ENCODE measurements at places on chromosomes 4 and X.

DNA sequence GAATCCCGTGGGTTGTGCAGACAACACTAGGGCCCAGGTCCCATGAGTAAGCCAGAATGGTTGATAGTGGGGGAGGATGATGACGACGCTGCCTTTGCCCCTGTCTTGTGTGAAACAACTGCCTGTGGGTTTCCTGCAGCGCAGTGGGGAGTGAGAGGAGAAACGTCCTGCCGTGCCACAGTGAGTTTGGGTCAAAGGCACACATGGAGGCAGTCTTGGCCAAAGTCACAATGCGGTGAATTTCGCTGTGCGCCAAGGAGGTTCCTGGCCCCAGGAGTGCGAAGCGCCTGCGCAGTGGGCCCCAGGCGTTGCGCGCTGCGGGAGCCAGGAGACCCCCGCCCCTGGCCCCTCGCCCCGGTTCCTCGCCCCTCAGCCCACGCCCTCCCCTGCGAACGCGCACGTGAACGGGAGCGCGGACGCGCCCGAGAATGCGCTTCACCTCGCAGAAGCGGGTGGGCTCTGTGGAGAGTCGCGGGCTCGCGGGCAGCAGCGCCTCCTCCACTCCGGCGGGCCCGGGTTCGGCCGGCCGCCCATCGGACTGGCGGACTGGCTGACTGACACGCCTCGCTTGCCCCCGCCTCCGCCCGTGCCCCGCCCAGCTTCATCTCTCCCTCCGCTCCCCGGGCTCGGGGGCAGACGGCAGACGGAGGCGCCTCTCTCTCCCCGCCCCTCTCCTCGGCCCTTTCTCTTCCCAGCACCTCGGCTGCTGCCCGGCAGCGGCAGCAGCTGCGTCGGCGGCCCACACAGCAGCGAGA lies at the start of gene NUDT10:
TSS of gene NUDT10 (plus strand) at position 635 of the 755 bp plus-strand sequence. CDS start 144 bp downstream, outside the sequence.
- DNase-seq: peak; percentile 3

GRCh38 chr4:5465529-5465928 lies 242.8 kb downstream of the EVC2 start:
- DNase-seq: no peak

- DNase-seq: peak; percentile 55
These were observed at the start of gene GPAT3 for GRCh38 chr4:83535520-83536361. GPAT3 (plus strand) TSS chr4:83536108; CDS start chr4:83536623, 515 bp downstream.

GRCh38 chr4:185782523-185782922 lies 29.5 kb downstream of the SORBS2 start:
- no peak for DNase-seq

DNA sequence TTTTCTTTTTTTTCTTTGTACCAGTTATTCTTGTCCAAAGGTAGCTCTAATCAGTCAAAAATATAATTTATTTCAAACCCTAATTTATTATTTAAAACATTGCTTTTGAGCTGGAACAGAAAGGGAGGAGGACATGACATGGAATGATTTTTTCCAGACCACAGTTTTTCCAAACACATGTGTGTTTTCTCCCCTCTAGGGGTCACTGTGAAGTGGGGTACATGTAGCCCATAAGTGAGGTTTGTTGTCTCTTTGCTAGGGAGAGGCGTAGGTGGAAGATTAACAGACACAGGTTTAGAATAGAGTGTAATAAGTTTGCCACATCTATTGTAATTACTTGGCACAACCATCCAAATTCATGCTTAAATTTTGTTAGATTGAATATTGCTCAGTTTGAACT lies 83.0 kb downstream of the TNIP2 start:
- DNase-seq: no peak

DNA sequence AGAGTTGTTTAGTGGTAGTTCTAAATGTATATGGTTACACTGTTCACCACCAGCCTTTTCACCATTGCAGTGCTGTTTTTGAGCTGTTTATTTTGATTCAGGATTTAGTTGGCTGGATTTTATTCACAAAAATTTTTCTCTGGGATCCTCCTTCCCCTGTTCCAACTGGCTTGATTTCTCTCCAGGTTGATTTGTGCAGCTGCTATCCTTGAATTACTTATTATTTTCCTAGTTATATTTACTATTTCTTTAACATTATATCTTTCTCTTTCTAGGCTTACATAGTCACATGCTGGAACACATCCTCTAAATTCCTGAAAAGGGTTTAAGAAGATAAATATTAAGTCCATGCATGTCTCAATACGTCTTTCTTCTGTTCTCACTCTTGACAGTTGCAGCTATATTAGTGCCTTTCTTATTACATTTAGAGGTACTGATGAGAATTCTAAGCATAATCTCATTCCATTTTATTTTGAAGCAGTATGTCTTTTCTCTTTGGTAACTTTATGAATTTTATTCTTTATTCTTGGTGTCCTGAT lies 82.2 kb downstream of the SUPT20HL2 start:
- no peak for DNase-seq

DNA sequence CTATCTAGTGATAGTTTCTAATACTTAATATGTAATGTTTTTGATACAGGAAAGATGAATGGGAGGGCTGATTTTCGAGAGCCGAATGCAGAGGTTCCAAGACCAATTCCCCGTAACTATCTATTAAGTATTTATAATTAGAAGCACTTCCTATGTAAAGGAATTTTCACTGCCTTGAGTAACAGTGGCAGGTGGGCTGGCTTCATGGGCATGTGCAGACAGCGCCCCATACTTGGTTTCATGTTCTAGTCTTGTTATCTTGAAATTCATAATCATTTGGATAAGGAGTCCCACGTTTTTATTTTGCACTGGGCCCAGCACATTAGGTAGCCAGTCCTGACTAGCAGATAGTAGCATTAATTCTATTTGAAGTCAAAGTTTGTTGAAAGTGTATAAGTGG lies 1.7 kb downstream of the OCIAD1 start:
- DNase-seq: no peak

DNA sequence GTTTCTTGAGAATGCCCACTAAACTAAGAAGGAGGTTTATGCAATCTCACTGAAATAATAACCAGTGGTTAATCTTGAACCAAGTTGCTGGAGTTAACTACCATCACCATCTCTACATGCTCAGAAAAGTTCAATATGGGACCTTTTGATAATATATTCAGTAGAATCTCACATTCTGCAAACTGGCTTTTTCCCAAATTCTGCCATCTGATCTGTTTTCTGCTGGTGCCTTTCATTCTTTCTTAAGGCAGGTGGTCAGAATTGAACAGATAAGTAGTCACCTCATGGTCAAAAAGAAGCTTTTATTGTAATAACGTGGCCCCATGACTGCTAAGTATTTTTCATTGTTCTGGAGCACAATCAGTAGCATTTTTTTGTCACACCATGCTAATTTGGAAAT lies 229.0 kb upstream of the GK2 start:
- no peak for DNase-seq

- no peak for DNase-seq
These were observed 243.9 kb upstream of the GYPA start for GRCh38 chr4:144384408-144384807.

DNA sequence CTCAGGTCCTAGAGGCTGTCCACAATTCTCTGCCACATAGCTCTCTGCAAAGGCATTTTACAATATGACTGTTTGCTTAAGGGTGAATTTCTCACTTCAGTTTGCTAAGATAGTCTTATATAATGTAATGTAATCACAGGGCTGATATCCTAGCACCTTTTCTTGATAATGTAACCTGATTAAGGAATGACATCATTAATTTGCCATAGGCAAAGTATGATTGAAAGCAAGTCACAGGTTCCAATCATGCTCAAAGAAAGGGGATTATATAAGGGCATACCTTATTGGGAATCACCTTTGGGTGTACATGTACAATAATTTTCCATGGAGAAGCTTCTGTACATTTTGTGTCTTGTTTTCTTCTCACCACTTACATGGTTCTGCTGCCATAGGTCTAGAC lies 18.9 kb downstream of the GNRHR start:
- DNase-seq: no peak

GRCh38 chrX:130916636-130917422 lies 13.8 kb upstream of the ENOX2 start:
- peak; percentile 38 for DNase-seq

- no peak for DNase-seq
These were observed 61.5 kb upstream of the EXOC1L start for GRCh38 chr4:55758066-55758465.

DNA sequence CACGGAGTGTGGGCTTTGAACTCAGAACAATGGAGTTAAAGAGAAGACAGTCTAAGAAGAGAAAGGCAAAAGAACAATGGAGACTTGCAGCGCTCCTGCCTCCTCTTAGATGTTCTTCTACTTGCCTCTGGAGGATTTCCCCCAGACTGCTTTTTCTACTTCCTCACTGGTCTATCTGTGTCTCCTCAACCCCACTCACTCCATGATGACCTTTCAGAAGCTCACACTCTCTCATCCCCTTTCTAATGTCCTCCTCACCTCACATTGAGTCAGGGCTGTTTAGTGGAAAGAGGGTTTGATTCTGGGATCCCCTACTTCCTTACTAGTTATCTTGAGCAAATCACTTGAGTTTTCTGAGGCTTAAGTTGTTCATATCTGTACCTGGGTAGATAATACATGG lies 12.2 kb upstream of the HERC6 start:
- DNase-seq: no peak

GRCh38 chr4:26937567-26937966 lies 76.9 kb downstream of the STIM2 start:
- DNase-seq: no peak

GRCh38 chrX:48165241-48165640 lies 31.4 kb downstream of the SSX5 start:
- DNase-seq: no peak

DNA sequence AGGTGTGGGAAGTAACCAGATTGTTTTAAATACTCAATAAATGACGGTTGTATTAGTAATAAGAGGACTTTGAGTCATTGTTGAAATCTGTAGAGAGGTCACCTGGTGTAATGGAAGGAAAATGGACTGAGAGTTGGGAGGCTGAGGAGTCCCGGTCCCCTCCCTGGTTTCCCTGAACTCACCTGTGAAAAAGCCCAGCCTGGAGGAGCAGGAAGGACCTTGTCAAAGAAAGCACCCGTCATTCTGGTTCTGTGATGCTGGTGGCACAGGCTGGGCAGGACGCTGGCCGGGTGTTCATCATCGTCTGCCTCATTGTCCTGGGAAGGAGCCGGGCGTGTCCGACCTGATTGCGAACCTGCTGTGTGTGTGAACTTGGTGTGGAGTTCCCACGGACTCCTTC lies 70.8 kb downstream of the SORCS2 start:
- DNase-seq: no peak

DNA sequence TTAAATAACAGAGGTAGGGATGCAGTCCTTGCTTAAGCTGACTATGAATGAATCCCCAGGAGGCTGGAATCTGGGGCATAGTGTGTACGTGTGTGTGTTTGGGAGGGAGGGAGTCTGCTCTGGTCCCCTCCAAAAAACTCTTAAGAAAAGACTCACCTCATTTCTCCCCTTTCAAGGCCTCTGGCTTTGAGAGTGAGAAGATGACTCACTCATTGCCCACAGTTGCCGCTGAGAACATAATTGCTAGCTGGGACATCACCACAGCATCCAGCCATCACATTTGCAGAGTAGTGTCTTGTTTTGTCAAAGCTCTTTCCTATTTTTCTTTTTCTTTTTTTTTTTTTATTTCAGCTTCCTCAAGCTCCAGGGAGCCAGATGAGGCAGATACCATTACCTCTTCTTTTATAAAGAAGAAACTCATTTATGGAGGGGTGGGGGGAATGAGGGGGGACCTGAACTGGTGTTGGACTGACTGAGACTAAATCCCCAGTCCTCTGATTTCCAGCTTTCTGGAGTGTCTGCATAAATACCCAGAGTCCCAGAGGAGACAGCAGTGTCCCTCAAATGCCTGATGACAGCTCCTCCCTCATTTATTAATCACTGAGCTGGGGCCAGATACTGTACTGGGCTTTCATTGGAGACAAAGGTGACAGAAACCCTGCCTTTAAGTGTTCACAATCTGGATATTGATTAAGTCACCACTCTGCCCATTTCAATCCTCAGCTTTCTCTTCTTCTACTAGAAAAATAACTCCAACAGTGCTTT lies 61.9 kb upstream of the LAS1L start:
- DNase-seq: no peak

DNA sequence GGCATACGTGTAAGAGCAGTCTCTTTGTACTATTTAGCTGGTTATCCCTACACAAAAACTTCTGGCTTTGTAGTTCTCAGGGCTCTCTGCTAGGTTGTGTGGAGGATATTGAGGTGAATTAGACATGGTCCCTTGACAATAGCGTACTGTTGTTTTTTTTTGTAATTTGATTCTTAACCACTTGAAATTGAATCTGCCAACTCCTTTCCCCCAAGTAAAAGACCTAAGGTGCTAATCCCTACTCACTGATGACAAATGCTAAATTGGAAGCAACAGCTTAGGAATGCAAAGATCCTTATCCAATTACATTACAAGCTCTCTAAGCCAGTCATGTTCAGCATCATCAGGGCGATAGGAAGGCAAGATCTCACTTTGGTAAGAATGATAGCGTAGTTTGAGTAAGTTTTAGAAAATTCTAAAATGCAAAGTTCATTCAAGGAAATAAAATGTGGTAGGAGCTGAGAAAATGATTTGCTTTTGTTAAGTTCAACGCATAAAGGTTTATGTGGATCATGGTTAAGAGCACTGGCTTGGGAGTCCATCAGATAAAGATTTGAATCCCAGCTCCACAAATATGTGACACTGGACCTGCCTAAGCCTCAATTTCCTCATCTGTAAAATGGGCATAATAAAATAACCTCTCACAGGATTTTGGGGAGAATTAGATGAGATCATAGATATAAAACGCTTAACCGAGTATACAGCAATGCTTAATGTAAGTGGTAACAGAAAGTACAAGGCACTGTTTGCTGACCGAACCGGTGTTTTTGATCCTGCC lies 39.3 kb downstream of the DOCK11 start:
- no peak for DNase-seq

GRCh38 chr4:94588896-94589693 lies 137.4 kb downstream of the PDLIM5 start:
- no peak for DNase-seq

- DNase-seq: no peak
These were observed 36.9 kb upstream of the ADRA2C start for GRCh38 chr4:3729188-3729881.

GRCh38 chr4:79756140-79756895 lies 316.7 kb downstream of the ANTXR2 start:
- DNase-seq: no peak

DNA sequence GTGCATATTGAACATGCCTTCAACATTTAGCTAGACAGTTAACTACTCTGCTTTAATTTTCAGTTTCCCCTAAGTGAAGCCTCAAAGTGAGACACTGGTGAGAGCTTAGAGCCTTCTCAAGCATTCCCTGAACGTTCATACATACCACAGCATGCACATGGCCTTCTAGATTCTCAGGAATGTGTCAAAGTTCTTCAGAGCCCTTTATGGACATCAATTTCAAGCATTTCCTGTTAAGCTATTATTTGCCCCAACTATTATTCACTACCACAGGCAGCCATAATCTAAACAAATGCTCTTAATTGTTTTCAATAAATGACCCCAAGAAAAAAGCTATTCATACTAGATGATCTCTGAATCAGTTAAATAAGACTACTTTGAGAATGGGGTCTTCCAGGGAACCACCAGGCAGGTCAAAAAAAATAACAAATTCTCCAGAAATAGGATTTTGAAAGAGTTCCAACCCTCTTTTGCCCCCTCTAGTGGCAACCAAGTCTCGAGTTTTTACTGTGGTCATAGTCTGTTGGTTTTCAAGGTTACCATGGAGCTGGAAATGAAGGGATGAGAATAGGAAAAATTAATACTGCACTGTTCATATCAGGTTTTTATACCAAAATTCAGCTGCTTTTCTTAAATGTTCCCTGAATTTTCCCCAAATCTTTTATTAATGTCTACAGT lies 235.4 kb downstream of the RAB28 start:
- DNase-seq: no peak

- DNase-seq: no peak
These were observed 13.0 kb upstream of the ARX start for GRCh38 chrX:25028726-25029125.

- no peak for DNase-seq
These were observed 296.0 kb downstream of the KLHL4 start for GRCh38 chrX:87813566-87813965.

- DNase-seq: no peak
These were observed 15.3 kb downstream of the TMEM131L start for GRCh38 chr4:153481478-153481877.
